ENCODE measurements at places on chromosomes 6 and 20.

DNA sequence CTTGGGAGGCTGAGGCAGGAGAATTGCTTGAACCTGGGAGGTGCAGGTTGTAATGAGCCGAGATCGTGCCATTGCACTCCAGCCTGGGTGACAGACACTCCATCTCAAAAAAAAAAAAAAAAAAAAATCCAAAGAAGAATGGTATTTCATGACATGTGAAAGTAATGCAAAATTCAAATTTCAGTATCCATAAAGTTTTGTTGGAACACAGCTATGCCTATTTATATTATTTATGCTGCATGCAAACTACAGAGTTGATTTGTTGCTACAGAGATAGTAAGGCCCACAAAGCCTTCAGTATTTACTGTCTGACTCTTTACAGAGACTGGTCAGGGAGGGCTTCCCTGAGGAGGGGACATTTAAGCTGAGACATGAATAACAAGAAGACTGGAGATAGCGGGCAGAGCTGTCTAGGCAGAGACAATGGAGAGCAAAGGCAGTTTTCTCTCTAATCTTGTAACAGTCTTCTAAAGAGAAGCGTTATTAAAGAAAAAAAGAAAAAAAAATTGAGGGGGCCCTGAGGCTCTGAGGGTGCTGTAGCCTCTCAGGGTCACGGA is 2.7 kb upstream of the SLC9A8 start:
- no peak for DNase-seq

DNA sequence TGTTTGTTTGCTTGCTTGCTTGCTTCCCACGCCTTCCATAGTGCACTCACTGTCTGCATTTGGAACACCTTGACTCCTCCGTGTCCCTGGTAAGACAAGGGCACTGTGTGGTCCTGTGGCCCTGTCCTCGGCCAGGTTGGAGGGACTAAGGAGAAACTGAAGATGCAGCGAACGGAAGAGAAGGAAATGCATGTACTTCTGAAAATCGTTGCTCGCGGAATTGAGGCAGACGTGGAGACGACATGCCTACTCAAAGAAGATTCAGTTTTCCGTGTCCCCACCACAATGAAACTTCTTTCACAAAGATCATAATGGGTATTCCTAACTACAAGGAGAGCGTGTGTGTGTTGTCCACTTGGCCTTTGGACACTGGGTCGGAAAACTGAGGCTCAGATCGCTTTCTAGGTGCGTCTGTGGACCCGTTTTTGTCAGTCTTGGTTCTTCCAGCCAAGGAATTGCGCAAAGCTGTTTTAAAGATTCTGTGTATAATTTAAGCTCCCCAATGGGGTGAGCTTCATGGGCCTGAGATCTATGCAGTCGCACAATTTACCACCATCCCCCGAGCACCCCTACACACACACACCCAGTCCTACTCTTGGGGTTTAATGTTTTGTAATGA is 120.4 kb upstream of the ZNF184 start:
- DNase-seq = no peak

DNA sequence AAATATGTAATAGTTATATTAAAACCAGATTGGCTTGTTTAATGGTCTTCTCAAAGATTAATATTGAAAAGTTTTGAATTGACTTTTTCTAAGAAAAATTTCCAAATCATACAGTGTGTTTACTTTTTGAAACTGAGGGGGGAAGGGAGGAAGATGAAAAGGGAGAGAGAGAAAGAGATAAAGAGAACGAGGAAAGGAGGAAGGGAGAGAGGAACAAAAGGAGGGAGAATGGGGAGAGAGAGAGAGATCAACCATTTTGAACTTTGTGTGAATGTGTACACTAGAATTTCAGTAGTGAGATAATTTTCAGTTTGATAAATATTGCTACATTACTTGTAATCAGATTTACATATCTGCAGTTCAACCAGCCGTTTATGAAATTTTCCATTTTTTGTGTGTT is 124.5 kb downstream of the EPHA7 start:
- DNase-seq = no peak

- no peak for DNase-seq
Observed at GRCh38 chr6:36196113-36196879, at the start of gene BRPF3. Gene BRPF3, plus strand, starts transcription at chr6:36196744. Its CDS starts 3,579 bp downstream, at chr6:36200323.

GRCh38 chr6:43773050-43773979 is 3.3 kb downstream of the VEGFA start:
- no peak for DNase-seq

DNA sequence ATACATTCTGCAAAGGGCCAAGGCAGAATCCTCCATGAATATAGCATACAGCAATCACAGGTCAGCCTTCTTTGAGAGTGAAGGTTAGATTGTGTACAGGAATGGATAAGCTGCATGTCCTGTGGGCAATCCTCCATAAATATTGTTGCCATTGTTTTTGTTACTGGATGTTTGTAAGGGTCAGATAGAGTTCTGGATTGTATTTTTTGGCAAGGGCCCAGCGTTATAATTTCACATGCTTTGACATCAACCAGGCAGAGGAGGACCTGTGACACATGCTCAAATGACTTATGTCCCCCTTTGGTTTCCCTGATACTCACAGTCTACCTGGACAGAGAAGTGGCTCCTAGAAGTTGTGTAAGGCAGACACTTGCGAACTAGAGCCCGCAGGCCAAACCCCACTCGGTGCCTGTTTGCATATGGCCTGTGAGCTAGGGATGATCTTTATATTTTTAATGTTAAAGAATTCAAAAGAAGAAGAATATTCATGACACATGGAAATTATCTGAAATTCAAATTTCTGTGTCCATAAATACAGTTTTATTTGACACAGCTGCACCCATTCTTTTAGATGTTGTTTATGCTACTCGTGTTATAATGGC is 5.4 kb downstream of the LY86 start:
- no peak for DNase-seq

- no peak for DNase-seq
Observed at GRCh38 chr6:11760015-11760473, 18.6 kb downstream of the ADTRP start.

DNA sequence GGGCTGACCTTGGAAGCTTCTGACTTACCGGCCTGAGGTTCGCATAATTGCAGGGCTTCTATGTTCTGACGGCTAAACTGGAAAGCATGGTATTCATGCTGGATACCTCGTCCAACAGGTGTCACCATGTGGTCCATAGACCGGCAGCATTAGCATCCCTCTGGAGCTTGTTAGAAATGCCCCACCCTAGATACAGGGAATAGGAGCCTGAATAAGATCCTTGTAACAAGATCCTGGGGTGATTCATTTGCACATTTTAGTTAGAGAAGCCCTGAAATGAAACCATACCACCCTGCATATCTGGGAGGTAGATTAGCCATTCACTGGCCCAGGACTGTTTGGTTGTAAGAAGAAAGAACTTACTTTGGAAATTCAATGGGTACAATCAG is 77.7 kb downstream of the TMEM170B start:
- no peak for DNase-seq

GRCh38 chr20:44990425-44990824 is 24.1 kb downstream of the STK4 start:
- no peak for DNase-seq

DNA sequence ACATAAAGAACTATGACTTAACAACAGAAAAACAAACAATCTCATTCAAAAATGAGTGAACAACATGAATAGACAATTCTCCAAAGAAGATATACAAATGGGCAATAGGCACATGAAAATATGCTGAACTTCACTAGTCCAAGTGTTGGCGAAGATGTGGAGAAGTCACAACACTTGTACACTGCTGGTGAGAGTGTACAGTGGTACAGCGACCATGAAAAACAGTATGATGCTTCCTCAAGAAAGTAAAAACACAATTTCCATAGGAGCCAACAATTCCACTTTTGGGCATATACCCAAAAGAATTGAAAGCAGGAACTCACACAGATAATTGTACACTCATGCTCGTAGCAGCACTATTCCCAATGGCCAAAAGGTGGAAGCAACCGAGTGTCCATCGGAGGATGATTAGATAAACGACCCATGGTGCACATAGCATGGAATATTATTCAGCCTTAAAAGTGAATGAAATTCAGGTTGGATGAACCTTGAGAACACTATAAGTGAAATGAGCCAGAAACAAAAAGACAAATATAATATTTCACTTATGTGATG is 6.6 kb downstream of the HLA-F start:
- no peak for DNase-seq

GRCh38 chr6:24659561-24659960 is 7.1 kb downstream of the TDP2 start:
- DNase-seq = no peak

- DNase-seq = no peak
Observed at GRCh38 chr6:119312875-119313338, 36.7 kb downstream of the MAN1A1 start.

GRCh38 chr6:42306439-42307140 is 88.9 kb upstream of the MRPS10 start:
- DNase-seq = no peak

GRCh38 chr20:63622096-63622495 is 4.8 kb downstream of the GMEB2 start:
- DNase-seq = no peak

DNA sequence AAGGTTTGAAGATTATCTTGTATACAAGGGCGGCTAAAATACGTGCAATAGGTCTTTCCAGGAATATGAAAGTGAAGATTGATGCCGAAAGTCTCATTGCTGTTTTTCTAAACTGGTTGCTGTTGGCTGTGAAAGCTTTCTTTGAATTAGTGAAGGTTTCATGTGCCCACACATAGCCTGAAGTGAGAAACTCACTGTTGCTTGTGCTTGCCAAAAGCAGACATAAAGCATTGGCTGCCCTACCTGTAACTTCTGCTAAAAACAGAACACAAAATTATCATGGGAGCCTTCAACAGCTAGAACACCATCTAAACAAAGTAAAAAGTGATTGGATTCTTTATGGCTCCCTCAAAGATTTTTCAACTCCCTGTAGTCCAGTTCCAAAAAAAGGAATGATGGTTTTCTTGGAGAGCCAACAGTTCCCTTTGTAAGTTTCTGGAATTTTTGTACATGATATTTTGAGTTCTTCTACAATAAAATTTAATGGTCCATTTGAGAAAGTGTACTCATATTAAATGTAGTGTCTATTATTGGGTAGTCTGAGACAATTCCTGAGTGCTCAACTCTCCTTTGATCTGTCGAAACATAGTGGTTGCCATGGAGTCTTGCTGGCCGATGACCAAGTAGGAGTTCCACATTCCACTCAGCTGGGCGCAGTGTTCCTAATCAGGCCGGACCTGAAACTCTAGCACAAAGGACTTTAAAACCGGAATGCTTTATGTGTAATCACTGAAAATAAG is 68.5 kb downstream of the PLEKHG1 start:
- no peak for DNase-seq

GRCh38 chr6:42805297-42805861 is 23.5 kb downstream of the BICRAL start:
- no peak for DNase-seq
